ENCODE measurements at places on chromosomes 4 and X.
A peak's percentile ranks its signal among the peaks of the same experiment; 100 is the strongest.

GRCh38 chr4:162323919-162324318, 160.1 kb upstream of the FSTL5 start:
- DNase-seq, result no peak

DNA sequence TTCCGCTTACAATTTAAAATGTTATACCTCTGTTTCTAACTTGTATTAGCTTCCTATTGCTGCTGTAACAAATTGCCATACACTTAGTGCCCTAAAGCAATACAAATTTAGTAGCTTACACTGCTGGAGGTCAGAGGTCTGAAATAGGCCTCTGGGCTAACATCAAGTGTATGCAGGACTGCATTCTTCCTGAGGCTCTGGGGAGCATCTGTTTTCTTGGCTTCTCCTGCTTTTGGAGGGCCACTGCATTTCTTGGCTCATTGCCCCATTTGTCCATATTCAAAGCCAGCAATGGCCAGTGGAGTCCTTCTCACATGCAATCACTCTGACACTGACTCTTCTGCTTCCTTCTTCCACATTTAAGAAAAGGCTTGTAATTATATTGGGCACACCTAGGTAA, 639.8 kb upstream of the INTU start:
- DNase-seq, result no peak

DNA sequence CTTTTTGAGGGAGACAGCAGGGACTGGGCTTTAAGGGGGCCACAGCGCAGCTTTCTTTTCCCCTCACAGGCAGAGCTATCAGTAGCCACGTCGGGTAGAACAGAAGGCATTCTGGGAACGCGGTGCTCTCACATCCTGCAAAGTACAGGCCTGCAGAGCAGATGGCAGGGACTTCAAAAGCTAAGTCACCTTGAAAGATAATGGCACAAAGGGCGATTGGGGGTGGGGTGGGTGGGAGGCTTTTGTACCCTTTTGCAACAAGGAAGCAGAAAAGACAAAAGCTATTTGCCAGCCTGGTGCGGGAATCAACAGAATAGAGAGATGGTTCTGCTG, 93.9 kb downstream of the PHKA2 start:
- no peak for DNase-seq

DNA sequence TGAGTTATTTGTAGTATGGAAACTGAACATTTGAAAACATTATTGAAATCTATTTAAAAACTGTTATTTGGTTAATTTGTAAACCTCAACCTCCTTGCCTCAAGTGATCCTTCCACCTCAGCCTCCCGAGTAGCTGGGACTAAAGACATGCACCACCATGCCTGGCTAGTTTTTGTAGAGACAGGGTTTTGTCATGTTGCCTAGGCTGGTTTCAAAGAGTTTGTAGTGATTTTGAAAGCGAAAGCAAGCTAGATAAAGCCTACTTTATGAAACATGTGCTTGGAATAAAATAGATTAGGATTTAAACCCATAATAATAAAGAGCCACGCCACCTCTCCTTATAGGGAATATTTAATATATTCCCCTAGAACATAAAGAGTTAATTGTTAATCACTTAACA, 23.5 kb downstream of the ARSJ start:
- DNase-seq, result no peak

- DNase-seq, result peak; percentile 78
Measured at GRCh38 chr4:15756361-15756861, 21.7 kb upstream of the CD38 start.

GRCh38 chr4:47493238-47494123, 8.4 kb downstream of the ATP10D start:
- DNase-seq, result no peak

DNA sequence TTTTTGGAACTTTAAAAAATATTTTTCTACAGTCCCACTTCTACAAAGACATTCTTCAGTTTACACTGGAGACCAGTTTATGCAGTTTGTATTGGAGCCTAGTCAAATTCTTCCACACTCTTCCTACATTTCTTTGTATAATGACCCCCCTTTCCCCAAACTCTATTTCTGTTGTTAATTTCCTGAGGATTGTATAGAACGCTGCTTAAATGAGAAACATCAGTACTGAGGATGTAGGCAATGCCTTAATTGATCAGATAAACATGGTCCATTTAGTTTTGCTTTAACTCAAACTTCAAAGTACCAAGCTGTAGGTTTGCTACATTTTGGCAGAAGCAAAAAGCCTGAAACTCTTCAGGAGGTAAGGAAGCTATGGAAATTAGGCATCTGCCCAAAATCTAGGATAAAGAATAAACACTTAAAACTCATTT, 155.5 kb downstream of the SLC7A11 start:
- DNase-seq, result no peak

DNA sequence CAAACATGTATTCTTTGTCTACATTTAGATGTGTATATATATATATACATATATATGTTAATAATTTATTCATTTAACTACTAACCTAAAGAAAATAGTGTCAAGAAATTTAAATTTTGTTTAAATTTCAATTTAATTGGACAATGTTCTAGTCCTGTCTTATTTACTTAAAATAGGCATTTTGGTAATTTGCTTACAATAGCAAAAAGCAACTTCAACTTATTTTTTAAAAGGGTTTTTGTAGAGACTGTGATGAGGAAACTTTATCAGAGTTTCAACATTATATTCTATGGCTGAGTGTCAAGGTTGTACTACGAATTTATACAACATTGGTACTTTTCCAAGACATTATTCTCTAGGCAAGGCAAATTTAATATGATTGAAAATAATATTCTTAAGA, 212.0 kb upstream of the ARSJ start:
- DNase-seq, result no peak
